Effector CD4-positive, alpha-beta T cell (primary cell): ENCODE measurements at places on chromosomes 2 and 18.
A peak's percentile ranks its signal among the peaks of the same experiment; 100 is the strongest.

- DNase-seq, result no peak
Measured at GRCh38 chr2:178804791-178805190, 2.4 kb downstream of the TTN start.

- no peak for DNase-seq
Measured at GRCh38 chr2:67872481-67872880, 190.3 kb downstream of the C1D start.

DNA sequence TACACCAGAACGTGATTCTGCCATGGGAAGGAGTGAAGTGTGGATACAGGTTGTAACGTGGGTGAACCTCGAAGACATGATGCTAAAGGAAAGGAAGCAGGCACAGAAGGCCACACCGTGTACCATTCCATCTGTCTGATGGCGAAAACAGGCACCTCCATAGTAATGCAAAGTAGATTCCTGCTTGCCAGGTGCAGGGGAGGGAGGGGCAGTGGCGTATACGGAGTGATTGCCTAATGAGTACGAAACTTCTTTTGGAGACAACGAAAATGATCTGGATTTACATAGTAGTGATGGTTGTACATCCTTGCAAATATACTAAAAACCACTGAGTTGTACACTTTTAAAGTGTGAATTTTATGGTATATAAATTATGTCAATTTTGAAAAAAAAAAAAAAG, 106.7 kb downstream of the GBX2 start:
- DNase-seq, result no peak

- peak; percentile 6 for DNase-seq
Measured at GRCh38 chr2:203328760-203329540, 756 bp downstream of the ABI2 start.

- DNase-seq, result no peak
Measured at GRCh38 chr2:67318993-67319481, 78.1 kb upstream of the ETAA1 start.

DNA sequence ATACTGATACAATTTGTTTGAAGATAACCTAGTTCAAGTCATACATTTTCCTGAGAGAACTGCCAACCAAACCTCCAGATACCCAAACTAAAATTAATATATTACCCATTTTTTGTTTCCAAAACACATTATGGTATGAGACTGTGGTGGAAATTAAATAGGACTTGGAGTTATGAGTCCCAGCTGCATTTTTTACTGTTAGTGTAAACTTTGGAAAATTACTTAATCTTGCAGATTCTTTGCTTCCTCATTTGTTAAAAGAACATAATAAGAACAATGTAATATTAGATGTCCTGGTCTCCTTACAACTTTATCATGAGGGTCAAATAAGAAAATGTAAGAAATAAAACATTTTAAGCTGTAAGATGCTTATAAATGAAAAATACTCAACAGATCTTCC, 98.2 kb upstream of the TRIB2 start:
- no peak for DNase-seq

- DNase-seq, result no peak
Measured at GRCh38 chr18:79111483-79111882, 42.3 kb downstream of the ATP9B start.

GRCh38 chr18:79200546-79201268, 131.5 kb downstream of the ATP9B start:
- DNase-seq, result peak; percentile 12

DNA sequence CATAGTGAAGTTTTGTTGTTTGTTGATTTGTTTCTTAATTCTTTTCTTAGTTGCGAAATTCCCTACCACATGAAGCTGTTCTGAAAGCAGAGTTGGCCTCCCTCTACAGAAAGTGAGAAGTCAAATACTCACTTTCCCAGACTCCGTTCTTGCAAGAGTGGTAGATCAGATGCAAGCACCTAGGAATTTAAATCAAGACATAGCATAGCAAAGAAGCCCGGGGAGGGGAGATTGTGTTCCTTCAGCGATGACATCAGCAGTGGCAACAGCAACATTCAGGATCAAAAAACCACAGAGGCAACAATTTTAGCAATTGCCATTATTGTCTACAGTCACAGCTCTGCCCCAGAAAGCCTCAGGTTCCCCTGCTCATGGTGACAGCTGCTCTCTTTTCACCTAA, 580.0 kb downstream of the RNF144A start:
- DNase-seq, result no peak

DNA sequence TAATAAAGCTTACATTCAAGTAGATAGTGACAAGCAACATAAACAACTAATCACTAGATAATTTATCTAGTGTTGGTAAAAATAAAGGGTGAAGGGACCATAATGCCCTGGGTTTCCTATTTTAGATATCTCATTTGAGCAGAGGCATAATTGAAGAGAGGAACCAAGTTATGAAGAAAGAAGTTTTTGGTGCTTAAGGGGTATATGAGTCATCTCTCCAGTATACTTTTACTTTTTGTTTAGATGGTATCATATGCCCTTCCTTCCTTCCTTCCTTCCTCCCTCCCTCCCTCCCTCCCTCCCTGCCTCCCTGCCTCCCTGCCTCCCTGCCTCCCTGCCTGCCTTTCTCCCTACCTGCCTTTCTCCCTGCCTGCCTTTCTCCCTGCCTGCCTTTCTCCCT, 1053.5 kb upstream of the CELF4 start:
- no peak for DNase-seq

DNA sequence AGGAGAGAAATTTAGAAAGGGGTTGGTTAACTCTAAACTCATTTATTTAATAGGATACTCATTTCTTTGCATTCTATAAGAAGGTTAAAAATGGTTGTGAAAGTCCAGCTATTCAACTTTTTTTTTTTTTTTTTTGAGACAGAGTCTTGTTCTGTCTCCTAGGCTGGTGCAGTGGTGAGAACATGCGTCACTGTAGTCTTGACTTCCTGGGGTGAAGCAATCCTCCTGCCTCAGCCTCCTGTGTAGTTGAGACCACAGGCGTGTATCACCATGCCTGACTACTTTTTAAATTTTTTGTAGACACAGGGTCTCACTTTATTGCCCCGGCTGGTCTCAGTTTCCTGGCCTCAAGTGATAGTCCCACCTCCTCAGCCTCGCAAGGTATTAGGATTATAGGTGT, 11.9 kb downstream of the ELP2 start:
- no peak for DNase-seq

GRCh38 chr2:108215794-108216211, 24.0 kb upstream of the SULT1C3 start:
- no peak for DNase-seq

DNA sequence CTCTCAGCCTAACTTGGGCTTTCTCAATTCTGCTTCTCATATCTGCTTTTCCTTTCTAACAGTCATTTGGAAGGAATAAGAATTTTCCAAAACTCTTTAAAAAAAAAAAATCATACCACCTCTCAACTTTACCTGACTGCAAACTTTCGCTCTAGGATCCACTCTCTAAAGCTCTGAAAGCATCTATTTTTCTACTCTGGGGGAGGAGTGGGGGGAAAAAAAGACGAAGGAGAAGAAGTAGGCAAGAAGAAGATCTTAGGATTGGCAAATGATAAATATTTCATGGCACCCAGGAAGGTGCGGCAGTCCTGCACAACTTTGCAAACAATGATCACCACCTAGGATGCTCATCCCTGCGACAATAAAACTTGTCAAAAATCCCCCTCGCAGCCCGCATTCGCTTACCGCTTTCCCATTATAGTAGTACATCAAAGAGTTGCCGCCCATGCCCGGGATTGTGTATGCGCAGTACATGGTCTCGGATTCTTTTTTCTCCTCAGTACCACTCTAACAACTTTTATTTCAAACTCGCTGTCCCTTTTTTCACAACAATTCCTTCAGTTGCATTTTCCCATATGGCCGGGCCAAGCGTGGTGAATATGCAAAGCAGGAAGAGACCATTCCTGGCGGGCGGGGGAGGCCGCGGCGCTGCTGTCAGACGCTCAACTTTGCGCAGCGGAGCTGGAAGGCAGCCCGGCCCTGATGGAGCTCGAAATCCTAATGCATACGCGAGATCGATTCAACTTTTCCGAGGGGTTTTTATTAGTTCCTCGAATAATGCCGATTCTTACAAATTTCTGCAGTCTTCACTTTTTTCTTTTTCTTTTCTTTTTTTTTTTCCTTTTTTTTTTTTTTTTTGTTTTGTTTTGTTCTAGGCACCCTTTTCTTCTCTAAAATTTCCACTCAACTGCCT, 266.5 kb downstream of the TCF4 start:
- DNase-seq, result no peak

GRCh38 chr2:134169788-134170187, 84.1 kb upstream of the MGAT5 start:
- no peak for DNase-seq

- no peak for DNase-seq
Measured at GRCh38 chr18:28176948-28177827, at the start of gene CDH2. TSS of gene CDH2 (minus strand) at chr18:28177130. CDS start at chr18:28177022, 108 bp downstream.

GRCh38 chr2:199144036-199144435, 313.7 kb downstream of the SATB2 start:
- no peak for DNase-seq

DNA sequence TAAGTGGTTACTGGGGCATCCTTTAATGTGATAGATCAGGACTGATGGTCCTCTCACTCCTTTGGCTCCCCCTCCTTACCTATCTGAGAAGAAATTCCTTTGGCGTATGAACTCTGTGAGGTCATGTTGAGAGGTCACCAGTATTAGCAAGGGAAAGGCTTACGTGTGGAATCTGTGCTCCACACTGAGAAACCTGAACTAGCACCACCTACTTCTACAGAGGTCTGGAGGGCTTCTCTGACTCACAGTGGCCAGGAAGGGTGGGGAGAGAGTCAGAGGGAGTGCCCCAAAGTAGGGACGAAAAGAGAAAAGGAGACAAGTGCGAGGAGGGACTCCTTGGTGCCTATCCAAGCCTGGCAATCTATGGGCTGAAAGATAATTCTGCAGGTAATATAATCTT, 348.6 kb downstream of the TNS1 start:
- no peak for DNase-seq

- no peak for DNase-seq
Measured at GRCh38 chr2:237207646-237208045, 122.0 kb downstream of the COPS8 start.

DNA sequence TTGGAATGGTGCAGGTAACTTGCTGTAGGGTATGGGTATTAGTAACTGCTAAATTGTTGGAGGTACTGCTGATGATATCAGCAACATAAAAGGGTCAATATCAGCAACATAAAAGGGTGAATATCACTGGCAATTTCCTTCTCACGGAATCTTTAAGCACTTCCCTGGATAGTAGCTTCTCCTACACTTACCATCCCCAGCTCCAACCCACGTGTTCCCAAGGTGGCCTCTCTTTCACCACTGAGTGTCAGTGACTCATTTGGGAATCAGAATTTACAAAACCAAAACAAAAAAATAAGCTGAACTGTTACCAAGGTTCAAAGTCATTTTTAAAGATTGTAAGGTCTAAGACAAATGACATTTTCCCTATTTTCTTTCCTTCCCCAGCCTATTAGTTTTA, 70.8 kb downstream of the LRP2 start:
- no peak for DNase-seq

- no peak for DNase-seq
Measured at GRCh38 chr2:108212671-108213070, 27.1 kb upstream of the SULT1C3 start.

DNA sequence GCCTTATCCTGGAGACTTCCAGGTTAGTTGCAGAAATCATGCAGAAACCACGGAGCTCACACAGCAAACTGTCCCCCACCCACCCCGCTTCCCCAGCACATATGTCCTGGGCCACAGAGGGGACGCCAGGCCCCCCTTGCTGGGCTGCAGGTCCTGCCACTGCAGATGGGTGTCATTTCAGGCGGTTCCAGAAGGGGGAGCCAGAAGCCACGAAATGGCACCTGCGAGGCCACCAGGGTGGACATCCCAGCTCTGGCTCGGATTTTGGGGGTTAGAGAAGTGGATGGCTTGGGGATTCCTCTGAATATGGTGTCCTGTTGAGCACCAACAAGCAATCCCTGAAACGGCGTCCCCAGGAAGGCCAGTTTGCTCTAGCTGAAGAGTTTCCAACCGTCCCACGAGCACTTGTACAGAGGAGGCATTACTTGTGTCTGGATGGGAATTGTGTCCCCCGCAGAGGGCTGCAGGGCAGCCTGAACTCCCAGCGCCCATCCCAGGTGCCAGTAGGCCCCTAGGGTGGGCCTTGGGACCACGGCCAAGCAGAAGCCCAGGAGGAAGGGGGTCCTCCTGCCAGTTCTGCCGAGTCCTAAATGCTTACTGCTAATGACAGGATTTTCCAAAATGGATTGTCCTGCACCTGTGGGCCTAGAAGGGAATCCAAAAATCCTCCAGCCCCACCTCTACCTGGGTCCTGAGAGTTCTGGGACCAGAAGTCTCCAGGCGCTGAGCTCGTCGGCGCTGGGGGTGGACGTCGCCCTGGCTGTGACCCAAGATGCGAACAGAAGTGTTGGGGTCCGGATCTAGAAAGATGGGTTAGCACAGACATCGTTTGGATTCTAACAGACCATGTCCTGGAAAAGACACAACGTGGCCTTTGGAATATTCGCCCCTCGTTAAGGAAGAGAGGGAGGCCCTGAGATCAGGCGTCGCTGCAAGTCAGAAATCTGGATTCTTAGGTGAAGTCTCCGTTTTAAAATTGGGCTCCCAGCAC, 14.6 kb upstream of the NFATC1 start:
- DNase-seq, result peak; percentile 65

DNA sequence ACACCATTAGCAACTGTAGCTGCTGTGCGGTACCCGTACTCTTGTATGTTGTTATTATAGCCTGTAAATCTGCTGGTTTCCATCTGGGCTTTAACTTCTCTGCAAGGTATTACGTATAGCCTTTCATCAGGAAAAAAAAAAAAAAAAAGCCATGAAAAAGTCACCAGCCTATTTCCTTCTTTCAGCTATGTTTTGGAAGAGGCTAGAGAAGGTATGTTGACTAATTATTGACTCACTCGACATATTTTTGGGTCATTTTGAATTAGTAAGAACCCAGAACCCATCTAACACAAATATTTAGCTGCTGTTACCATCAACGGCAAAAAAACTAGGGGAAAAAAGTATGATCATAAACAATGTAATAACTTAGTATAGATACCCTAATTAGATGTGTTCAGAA, 1395.6 kb downstream of the SUCLG1 start:
- DNase-seq, result no peak

DNA sequence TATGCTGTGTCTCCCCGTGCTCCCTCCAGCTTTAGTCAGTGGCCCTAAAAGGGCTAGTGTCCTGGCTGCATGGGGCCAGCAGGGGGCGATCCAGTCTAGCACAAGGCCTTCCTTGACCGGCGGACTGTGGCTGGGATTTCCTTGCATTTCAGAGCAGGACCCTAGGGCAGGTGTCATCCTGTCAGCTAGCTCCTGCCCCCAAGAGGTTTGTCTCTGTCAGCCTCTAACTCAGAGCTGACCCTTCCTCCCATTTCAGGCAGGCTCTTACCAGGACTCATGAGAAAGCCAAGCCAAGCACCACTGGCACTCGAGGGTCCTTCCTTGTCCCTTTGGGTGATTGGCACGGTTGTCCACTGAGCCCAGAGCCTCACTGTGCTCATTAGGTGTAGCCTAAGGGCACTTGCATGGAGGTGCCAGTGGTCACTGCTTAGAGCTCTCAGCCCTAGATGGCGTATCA, 140.3 kb downstream of the RPIA start:
- no peak for DNase-seq

DNA sequence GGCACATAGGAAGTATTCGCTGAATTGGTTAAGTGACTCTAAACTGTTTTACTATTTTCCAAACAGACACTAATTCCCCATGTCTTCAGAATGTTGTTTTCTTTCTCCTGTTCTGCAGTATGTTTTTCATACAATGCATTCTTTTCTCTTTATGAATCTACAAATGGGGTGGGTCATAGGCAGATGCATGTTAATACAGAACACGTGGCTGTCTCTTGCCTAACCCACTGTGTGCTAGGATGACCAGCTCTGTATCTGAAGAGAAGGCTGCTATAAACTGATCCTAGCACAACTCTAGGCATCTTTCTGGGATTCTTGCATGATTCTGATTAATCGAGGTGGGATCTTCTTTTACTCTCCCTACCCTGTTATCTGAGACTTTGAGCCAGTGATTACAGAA, 826.0 kb downstream of the PLCL1 start:
- no peak for DNase-seq
